ENCODE measurements at places on chromosomes 16 and 17.

- no peak for DNase-seq
These were observed 5.0 kb downstream of the KATNB1 start for GRCh38 chr16:57740423-57741071.

- no peak for DNase-seq
These were observed 167.2 kb downstream of the PARN start for GRCh38 chr16:14462811-14463210.

GRCh38 chr17:58492238-58493121 lies 4.3 kb upstream of the HSF5 start:
- no peak for DNase-seq

- no peak for DNase-seq
These were observed 233.4 kb upstream of the HS3ST3A1 start for GRCh38 chr17:13835151-13835550.

DNA sequence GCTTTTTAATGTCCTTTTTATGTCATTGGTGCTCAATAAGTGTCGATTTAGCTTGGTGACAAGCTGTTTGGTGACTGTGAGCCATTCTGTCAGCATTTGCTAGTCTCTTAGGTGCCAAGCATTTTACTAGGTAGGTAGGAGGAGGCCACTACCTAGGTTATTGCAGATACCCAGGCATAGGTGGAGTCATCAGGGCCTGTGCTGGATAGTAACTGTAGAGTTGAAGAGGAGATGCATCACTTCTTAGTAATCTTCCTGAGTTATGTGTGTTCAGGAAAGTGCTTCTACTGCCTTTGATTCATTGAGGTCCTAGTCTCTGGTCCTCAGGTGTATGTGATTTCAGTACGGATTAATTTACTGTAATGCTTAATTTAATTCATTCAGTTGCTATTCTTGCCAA lies 17.7 kb downstream of the USP10 start:
- no peak for DNase-seq

- no peak for DNase-seq
These were observed 136.7 kb downstream of the SNX11 start for GRCh38 chr17:48244121-48244711.

DNA sequence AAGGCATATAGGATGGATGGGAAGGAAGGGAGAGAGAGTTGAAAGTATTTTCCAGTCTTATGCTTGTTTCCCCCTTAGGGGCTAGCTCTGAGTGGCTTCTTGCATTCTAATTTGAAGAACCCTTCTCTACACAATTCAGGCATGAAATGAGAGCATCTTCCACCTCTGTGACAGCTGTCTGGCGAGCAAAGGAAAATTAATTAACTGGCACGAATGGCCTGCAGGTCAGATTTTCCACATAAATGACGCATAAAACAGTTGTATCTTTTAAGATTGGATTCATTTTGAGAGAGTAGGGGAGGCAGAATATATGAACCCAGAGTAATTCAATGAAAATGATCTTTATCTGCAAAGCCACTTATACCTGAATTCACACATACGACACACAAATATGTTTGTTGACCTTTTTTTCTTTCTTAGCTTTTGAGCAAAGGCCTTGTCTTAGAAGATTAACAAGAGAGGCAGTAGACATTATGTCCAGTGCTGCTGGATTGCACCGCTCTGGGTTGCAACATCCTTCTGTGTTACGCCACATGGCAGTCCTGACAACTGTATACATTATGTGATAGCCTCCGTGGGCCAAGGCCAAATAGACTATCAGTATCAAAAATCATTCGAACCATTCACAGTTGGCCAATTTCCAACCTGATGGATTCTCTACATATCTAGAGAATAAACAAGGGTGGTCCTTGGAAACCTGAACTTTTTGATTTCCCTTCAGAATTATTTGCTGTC lies 173.0 kb upstream of the GOT2 start:
- DNase-seq: no peak

DNA sequence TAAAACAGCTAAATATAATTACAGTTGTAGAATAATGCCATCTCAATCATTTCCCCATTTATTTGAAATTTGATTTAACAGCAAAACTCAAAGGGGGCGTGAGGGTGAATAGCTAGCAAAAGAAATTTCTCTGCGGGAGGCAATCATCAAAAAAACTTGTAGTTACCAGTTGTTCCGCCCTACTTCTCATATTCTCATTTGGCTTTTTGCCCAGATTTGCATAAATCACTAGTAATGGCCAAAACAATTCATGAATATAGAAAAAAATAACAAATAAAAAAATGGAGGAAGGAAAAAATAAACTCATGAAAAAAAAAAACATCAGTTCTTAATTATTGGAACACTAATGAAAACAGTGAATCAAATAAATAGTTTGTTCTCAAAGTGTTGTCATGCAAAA lies 722.6 kb upstream of the KIF2B start:
- no peak for DNase-seq

- no peak for DNase-seq
These were observed 5.8 kb downstream of the NOTUM start for GRCh38 chr17:81955058-81955681.

DNA sequence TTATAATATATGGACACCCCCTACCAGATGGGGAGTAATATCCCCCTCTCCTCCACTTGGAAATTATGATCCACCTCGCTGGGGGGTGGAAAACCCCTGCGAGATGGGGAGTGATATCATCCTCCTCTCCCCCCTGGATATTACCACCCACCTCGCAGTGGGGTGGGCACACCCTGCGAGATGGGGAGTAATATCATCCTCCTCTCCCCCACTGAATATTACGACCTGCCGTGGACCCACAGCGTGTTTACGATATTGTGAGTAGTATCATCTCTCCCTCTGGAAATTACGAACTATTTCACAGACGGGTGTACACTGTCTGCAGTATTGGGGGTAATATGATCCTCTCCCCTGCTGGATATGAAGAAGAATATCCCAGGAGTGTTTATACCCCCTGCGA lies 228.3 kb upstream of the WSCD1 start:
- DNase-seq: no peak

GRCh38 chr17:82972836-82973372 lies 106.5 kb upstream of the METRNL start:
- no peak for DNase-seq

DNA sequence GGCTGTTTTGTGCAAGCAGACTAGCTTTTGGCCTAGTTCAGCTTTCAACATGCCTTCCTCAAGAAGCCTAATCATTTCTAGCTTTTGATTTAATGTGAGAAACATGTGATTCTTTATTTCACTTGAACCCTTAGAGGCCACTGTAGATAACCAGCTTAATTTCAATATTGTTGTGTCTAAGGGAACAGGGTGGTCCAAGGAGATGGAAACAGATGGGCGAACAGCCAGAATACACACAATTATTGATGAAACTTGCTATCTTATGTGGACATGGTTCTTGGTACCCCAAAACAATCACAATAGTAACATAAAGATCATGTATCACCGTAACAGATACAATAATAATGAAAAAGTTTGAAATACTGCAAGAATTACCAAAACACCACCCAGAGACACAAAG lies 4.8 kb downstream of the NPRL3 start:
- DNase-seq: no peak

- no peak for DNase-seq
These were observed 14.8 kb upstream of the ADCY7 start for GRCh38 chr16:50251375-50252081.

DNA sequence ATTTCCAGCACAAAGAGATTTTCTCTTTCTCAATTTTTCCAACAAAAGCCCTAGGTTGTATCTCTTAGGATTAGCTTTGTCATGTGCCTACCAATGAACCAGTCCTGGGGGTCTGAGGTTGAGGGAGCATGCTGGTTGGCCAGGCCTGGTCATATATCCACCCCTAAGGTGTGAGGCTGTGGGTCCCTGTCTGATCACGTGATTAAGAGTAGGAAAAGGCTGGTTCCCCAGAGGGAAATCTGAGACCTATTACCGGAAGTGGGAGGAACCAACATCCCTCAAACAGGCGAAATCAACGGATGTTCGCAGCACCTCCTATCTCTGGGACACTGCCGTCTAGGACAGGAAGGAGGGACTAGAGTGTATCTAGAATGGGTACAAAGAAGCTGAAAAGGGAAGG lies 185.7 kb upstream of the IRX5 start:
- DNase-seq: no peak

GRCh38 chr16:20910781-20911321 lies 10.3 kb downstream of the LYRM1 start:
- DNase-seq: no peak

- no peak for DNase-seq
These were observed 802.5 kb downstream of the CDH8 start for GRCh38 chr16:61233713-61234112.
